ENCODE measurements at places on chromosomes 7 and 10.

DNA sequence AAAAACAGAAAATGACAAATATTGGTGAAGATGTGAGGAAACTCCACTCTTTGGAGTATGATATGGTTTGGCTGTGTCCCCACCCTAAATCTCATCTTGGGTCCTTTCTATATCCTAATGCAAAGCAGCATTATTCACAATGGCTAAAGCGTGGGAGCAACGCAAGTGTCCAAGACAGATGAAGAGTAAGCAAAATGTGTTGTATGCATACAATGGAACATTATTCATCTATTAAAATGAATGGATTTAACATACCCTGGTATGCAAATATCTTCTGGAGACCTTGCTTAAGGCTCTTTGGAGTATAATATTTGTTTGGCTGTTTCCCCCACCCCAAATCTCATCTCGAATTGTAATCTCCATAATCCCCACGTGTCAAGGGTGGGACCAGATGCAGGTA lies 839.8 kb upstream of the POM121L12 start:
- DNase-seq, result no peak

DNA sequence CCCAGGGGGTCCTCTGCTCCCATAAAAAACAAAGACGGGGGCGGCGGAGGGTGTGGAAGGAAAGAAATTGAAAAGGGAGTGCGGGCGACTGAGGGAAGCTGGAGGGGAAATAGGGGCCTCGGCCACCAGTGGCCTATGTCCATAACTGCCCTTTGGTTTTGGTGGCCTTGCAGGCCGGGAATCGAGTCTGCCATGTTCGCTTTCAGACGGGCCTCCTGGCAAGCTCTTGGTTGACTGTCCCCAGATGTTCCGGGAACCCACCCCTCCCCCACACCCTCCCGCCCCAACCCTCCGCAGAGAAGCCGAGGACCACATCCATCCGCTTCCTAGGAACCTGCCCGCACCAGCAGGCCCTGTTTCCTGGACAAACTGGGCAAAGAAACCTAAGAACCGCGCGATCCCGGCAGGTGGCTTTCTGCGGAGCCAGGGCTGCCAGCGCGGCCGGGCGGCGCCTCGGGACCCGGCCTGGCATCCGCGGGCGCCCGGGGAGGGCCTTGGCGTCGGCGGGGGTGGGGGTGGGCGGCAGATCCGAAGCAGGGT lies 20.0 kb upstream of the GATA3 start:
- DNase-seq, result peak; percentile 49

DNA sequence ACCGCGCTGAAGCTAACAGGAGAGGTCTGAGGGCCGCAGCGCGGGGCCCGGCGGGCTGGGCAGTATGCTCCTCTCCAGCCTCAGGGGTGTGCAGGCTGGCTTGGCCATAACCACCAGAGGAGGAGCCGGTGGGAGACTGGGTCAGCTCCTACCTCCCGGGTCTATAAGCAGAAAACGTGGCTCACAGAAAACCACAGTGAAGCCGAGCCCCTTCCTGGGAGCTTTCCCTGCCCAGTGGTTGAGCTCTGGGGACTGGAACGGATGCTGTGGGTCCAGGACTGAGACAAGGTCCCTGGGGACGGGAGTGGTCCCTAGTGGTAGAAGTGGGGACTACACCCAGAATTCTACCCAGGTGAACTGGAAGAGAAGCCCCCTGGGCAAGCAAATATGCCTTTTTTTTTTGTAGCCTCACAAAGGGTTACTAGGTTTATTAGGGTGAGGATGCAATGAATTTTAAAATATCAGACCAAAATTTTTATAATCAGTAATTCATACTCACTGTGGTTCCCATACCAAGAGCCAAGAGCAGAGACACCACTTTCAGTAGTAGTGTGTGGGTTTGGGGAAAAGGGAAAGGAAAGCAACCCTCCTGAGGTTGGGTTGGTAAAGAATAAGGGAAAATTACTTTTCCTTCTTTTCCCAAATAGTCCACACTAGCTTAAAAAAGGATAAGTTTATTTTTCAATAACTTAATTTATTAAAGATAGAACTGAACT lies 67.9 kb upstream of the PRKCQ start:
- peak; percentile 64 for DNase-seq

GRCh38 chr7:144884896-144885295 lies 49.0 kb upstream of the TPK1 start:
- no peak for DNase-seq

DNA sequence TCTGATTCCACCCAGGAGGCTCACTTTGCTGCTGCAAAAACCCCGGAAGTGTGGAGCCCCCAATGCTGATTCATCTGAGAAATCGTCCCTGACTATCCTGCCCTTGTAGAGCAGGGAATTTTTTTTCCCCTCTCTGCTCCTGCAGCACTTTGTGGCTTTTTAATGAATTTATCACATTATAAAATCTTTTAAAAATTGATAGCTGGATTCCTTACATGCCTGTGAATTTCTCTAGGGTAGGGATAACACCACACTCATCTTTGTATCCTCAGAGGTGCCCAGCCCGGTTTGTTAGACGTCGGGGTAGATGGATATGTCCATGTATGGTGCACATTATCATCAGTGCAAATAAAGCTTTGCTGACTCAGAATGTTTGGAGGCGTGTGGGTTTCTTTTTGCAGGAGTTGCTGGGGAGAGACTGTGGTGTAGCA lies 185.7 kb downstream of the STK31 start:
- DNase-seq, result no peak

DNA sequence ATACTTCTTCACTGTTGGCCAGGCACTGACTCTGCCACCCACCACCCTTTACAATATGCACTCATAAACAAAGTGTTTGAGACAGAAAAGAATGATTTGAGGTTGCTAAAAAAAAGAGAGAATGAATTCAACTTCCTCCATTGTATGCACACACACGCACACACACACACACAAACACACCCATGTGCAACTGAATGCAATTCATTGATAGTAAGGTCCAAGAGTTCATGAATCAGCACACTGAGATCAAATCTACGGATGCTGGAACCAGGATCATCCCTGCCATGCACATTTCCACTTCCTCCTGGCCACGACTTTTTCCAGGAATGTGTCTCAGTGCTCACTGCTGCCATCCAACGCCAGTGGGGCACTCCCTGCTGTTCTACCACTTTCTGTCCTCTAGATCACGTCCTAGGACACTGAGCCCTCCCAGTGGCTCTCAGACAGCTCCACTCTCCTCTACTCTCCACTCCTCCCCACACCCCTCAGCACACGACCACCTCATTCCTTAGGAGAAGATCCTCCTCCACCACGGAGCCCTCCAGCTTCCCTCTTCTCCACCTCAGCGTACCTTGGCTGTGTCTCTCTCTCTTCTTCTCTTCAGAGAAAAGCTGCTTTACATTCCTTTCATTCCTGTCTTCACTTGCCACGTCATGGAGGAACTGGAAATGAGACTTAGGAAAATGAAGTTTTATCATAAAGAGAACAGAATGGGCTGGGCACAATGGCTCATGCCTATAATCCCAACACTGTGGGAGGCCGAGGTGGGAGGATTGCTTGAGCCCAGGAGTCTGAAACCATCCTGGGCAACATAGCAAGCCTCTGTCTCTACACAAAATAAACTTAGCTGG lies 12.0 kb upstream of the TMEM213 start:
- no peak for DNase-seq

- DNase-seq, result no peak
These were observed 53.0 kb upstream of the C1GALT1 start for GRCh38 chr7:7129381-7129780.

GRCh38 chr7:77242068-77242467 lies 42.4 kb upstream of the FGL2 start:
- no peak for DNase-seq

GRCh38 chr7:68321776-68322496 lies 1276.3 kb upstream of the AUTS2 start:
- no peak for DNase-seq

- DNase-seq, result no peak
These were observed 280 bp downstream of the DNAAF5 start for GRCh38 chr7:726854-727103.

- peak; percentile 32 for DNase-seq
These were observed 108.6 kb upstream of the GPR26 start for GRCh38 chr10:123557366-123558108.

All from stimulated activated effector memory CD8-positive, alpha-beta T cell treated with anti-CD3 and anti-CD28 coated beads, Interleukin-12 subunit alpha, Interleukin-12 subunit beta, amount 100 ng/mL, for 72 hours (primary cell).